Activated naive CD4-positive, alpha-beta T cell (primary cell): ENCODE measurements at places on chromosomes 5 and 9.

DNA sequence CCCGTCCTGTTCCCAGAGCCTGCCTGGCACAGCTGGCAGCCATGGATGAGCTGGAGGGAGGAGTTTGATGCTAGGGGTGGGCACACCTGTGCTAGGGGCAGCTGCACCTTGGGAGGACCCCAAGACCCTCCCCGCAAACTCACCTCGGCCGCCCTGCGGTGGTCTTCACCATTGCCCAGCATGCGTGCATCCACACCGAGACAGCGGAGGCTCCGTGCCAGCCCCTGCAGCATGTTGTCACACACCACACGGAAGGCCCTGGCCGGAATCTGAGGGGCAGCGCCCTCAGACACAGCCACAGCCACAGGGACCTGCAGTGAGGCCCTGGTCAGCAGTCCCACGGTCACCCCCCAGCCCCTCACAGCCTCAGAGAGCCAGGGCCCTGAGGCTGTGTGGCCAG, 45.9 kb upstream of the NRARP start:
- no peak for DNase-seq

- no peak for DNase-seq
Measured at GRCh38 chr5:10577371-10578292, 13.8 kb downstream of the ANKRD33B start.

DNA sequence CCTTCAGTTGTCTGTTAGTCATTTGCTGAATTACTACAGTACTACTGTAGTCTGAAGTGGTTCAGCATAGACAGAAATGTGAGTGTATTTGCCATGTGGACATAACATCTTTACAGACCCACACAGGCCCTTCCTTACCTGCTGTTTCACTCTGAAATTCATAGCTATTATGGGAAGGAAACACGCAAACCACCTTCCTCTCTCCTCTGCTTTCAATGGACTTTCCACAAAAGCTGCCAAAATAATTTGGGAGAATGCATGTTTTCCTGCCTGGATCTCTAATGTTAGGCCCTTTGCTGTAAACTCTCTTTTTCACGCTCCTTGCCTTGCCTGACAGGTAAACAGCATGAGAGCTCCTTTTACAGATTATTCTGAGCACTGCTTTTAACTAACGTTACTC, 294.0 kb downstream of the GLIS3 start:
- DNase-seq = no peak

GRCh38 chr5:142821034-142821732, 51.0 kb downstream of the ARHGAP26 start:
- DNase-seq = no peak

- no peak for DNase-seq
Measured at GRCh38 chr5:26295541-26295940, 742.8 kb downstream of the CDH9 start.

- no peak for DNase-seq
Measured at GRCh38 chr9:18910435-18910834, 122.6 kb downstream of the SAXO1 start.

DNA sequence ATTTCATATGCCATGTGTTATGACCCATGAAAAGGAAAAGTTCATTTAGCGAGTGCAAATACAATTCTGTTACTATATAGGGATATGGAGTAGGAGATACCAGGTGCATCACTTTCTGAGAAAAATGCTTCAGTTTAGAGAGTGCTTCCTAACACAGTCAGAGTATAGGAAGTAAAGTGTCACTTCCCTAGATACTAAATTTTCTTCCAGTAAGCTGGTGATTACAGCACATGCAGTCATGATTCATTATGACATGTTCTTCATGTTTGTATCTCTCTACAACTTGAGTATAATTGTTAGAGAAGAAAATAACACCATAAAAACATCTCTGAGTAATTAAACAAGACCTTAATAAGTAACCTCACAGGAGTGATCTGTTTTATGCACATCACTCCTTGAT, 837.0 kb downstream of the DNAH5 start:
- no peak for DNase-seq

- no peak for DNase-seq
Measured at GRCh38 chr5:132371603-132371994, 2.1 kb downstream of the SLC22A5 start.

DNA sequence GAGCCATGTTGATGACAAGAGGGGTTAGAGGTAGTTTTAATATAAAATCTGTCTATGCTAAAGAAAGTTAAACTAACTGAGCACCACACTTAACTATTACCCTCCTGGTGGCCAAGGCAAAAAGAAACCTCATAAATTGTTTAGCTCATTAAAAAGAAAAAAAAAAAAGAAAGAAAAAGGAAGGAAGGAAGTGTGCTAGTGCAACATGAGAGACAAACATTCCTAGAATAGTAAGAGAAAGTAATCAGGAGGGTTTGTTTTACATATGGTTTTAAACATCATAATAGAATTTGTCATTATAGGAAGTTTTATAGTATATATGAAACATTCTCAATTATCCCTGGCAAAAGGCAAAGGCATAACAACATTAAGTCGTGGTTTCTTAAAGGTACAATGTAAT, 152.3 kb downstream of the SNX18 start:
- DNase-seq = no peak

DNA sequence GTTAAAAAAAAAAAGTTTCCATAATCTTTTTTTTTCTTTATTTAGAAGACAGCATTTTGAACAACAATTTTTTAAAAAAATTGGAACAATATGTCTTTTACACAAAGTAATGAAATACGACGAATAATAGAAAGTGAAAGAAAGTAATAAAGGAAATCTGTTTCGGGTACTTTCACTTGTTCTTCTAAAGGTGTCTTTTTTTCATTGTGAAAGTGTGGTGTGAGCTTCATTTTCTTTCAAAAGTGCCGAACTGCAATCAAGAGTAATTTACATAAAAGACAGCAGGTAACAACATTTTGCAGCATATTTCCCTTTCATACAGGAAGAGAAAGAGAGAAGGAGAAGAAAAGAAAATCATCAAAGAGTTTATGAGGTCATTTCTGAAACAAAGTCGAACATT, 159.7 kb upstream of the CDH12 start:
- no peak for DNase-seq
